Tibial artery (tissue), 4 donors: ENCODE measurements at places on chromosomes 2 and 18.

DNA sequence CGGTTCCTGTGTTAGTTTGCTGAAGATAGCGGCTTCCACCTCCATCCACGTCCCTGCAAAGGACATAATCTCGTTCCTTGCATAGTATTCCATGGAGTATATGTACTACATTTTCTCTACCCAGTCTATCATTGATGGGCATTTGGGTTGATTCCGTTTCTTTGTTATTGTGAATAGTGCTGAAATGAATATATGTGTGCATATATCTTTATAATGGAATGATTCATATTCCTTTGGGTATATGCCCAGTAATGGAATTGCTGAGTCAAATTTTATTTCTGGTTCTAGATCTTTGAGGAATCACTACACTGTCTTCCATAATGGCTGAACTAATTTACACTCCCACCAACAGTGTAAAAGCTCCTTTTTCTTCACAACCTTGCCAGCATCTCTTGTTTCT lies 255.4 kb upstream of the CDH2 start:
- no peak for DNase-seq

GRCh38 chr2:235642446-235643098 lies 148.7 kb downstream of the AGAP1 start:
- DNase-seq, result peak; percentile 56

- DNase-seq, result no peak
These were observed 29.9 kb downstream of the ANO7 start for GRCh38 chr2:241218131-241219029.

DNA sequence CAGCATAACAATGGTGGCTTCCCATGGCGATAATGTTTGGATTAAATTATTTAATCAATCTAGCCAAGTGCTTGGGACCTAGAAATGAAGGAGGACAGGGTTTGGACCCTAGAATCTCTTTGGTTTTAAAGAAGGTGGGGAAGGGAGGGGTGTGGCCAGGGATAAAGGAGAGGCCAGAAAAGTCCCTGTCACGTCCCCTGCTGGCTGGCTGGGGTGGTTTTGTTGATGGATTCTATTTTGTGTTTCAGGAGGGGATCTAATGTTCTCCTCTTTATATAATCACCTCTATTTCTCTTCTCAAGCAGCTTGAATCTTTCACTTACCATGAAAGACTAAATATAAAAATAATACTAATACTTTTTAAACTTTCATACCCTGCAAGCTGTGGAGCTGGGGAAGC lies 52.6 kb upstream of the GALR1 start:
- DNase-seq, result no peak

DNA sequence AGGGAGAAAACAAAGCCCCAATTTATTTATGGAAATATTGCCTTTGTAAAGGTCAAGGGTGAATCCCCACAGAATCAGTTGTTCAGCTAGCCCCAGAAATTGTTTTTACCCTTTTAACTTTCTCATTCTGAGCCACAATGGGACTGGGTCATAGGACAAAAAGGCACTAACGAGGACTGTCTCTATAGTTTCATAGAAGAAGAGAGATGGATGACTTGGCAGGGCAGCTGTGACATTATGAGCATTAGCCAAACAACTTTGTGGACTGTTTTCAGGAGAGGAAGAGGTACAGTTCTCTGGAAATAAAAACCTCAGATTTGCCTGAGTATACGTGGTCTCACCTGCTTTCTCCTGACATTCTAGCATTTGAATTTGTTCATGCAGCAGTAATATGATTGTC lies 1155.8 kb upstream of the CHAC2 start:
- DNase-seq, result no peak

GRCh38 chr2:223486751-223487150 lies 115.4 kb downstream of the SCG2 start:
- no peak for DNase-seq

GRCh38 chr2:42031281-42032223 lies 16.3 kb upstream of the PKDCC start:
- DNase-seq, result no peak

DNA sequence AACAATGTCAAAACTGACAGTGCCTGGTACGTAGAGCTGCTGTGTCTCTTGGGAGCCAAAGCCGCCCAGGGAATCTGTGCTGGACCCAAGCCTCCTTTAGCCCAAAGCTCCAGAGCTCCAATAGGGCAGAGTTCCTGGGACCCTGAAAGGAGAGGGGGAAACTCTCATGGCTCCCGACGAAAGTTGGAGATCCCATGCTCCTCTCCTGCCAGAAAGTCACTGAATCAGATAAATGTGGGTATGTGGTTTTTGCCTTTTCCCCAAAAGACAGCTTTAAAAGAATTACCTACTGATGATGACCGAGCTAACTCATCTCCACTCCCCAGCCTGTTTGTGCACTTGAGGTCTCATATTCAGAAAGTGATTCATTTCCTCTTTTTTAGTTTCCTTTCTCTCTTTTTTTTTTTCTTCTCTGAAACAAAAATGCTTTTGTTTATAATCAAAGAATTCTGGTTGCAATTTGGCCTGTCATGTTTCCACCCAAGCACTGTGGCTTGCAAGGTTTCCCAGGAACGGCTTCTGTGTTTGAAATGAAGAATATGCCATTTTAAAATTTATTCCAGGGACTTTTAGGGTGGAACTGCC lies 14.1 kb upstream of the PMAIP1 start:
- DNase-seq, result no peak

- DNase-seq, result no peak
These were observed 37.2 kb upstream of the SLC8A1 start for GRCh38 chr2:40488927-40489677.

- no peak for DNase-seq
These were observed 46.6 kb downstream of the HNMT start for GRCh38 chr2:138010890-138011289.

DNA sequence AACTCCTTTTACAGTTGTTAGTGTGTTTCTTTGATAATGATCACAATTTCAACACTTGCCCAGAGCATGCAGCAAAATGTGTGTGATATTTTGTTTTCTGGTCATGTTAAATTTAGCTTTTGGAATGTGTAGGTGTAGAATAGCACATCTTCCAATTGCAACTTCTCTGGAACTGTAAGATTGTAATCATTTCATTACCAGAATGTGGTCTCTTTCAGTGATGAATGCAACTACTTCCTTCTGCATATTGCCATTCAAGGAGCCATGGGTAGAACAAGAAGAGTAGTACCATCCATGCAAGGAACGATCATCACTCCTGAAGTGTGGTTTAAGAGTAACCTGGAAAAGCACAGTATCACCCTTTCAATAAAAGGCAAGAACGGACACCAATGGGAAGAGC lies 548.8 kb upstream of the ZNF804A start:
- no peak for DNase-seq

- DNase-seq, result no peak
These were observed 30.3 kb downstream of the SLC14A2 start for GRCh38 chr18:45645610-45646009.

DNA sequence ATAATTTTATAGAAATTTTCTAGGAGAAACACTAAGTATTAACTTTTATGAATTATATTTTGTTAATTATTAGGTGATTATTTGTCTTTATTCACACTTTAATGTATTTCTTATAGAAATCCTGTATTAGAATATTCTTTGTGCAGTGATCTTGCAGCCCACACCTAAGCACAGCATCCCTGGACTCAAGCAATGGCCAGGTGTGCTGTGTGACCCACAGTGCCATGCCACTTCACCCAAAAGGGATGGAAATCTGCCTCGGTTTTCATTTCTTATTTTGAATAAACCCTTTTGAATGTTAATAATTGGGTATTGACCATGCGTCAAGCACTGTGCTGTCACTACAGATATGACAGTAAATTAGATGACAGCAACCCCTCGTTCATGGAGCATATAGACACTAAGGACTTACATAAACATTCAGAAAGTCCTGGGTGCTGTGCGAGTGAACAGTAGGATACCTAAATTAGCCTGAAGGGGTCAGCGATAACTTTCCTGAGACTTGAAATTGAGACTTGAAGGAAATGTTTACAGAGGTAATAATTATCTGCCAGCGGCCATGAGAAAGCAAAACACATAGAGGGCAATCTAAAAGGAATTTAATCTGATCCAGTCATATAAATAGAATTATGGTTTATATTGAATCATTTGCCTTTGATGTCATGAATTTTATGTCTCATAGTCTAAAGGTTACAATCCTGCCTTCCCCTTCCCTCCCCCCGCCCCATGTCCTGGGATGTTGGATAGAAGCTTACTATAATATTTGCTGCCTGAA lies 52.7 kb upstream of the CALCRL start:
- no peak for DNase-seq

GRCh38 chr2:76295762-76296161 lies 585.0 kb upstream of the GCFC2 start:
- DNase-seq, result no peak

DNA sequence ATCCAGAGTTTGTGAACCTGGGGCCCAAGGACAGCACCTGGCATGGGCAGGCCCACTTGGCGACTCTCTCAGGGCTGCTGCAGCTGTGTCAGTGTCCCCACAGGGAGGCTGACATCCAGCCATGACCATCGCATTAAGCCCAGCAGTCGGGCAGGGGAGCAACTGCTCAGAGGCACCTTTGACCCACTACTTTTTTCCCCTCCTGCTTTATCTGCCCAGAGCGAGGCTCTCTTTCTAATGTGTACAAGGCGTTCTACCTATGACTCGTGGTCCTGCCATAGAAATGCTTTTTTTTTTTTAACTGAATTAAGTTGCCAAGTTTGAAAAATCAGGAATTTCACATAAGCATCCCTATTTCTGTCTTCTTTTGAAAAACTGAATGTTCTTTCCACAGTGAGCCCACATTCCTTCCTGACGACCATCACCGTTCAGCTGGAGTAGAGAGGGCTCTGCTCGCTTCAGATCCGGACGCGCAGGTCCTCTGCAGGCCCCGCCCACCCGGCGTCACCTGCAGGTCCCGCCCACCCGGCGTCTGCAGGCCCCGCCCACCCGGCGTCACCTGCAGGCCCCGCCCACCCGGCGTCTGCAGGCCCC lies 403 bp upstream of the CLUL1 start:
- no peak for DNase-seq

DNA sequence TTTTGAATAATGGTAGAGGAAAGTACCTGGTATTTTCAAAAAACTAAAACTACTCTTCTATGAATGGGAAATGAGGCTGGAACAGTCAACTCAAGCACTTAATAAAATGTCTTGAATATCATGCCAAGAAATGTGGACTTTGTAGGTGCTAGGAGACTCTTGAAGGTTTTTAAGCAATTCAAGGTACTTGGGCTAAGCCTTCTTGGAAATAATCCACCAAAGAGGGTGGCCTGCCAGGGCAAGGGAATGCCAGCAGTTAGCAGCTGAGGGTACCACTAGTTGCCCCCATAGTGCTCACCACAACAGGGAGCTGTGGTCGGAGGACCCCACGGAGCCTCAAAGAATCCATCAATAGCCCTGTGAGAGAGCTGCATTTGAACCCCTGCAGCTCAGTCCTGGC lies 14.6 kb upstream of the ACYP2 start:
- no peak for DNase-seq

DNA sequence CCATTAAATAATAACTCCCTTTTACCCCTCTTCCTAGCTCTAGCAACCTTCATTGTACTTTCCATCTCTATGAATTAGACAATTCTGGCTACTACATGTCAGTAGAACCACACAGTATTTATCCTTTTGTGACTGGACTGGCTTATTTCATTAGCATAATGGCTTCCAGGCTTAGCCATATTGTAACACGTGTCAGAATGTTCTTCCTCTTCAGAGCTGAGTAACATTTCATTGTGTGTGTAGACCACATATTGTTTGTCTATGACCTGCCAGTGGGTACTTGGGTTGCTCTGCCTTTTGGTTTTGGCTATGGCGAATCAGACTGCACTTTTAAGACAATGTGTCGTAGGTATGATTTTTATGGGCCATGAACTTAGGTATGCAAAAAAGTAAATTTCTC lies 20.9 kb downstream of the TSN start:
- no peak for DNase-seq

DNA sequence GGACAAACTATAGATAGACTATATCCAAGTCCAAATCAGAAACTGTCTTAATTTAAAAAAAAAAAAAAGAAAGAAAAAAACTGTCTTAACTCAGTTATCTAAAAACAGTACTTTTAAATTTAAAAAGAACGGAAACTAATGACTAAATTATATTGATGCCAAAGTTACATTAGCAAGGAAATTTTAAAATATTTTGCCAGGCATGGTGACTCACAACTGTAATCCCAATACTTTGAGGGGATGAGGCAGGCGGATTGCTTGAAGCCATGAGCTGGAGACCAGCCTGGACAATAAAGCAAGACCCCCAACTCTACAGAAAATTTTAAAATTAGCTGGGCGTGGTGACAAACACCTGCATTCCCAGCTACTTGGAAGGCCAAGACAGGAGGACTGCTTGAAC lies 30.9 kb downstream of the MEMO1 start:
- no peak for DNase-seq

DNA sequence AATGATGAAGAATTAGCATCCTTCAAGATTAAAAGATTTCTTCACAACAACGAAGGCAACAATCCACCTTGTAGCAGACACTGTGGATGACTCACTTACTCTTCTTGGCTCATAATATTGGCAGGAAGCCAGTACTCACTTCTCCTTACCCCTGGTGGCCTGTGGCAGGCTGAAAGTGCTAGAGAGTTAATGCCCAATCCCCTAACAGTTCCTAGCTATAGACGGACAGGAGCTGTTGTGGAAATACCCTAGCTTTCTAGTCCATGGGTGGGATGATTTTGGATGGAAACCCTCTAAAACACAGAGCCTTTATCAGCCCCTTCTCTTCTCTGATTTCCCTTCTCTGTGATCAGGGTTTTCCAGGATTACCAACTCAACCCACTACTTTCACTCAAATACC lies 128.6 kb upstream of the NYAP2 start:
- DNase-seq, result no peak

- DNase-seq, result no peak
These were observed 86.7 kb downstream of the IRS1 start for GRCh38 chr2:226712941-226713340.

DNA sequence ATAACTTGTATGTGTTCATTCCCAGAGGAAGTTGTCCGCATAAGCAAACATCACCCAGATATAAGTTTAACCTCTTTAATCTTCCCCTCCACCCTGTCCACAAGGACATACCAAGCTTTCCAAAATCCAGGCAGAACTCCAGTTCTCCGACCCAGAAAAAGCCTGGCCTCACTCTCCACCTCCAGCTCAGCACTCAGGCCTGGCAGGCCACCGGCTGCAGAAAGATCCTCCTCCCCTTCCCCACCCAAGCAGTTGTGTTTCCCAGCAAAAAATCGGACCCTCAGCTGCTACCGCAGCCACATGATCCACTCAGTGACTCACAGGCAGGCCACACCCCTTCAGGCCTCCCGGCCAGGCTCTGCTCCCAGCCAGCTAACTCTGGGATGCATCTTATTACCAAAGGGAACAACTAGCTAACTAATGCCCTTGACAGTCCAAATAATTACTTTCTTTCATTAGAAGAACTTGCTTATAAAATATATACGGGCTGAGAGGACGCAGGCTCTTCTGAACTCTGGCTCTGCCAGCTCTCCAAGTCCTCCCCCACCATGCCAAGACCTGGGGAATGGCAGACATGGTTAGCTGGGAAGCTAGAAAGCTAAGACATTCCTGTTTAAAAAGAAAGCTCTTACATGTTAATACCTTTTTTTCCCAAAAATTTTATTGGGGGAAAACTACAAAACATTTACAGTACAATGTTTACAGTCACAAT lies 4.5 kb downstream of the ZFP36L2 start:
- peak; percentile 92 for DNase-seq

- DNase-seq, result no peak
These were observed 72.7 kb downstream of the TMEM247 start for GRCh38 chr2:46552079-46552478.

- DNase-seq, result no peak
These were observed 164.6 kb downstream of the GULP1 start for GRCh38 chr2:188456114-188456909.
